GM23248 (cell line): ENCODE measurements at places on chromosomes 2 and 18. TPM values are rescaled to one million over a fixed set of nuclear protein-coding genes. Genes with fewer than 3 reads are reported as not detected.

DNA sequence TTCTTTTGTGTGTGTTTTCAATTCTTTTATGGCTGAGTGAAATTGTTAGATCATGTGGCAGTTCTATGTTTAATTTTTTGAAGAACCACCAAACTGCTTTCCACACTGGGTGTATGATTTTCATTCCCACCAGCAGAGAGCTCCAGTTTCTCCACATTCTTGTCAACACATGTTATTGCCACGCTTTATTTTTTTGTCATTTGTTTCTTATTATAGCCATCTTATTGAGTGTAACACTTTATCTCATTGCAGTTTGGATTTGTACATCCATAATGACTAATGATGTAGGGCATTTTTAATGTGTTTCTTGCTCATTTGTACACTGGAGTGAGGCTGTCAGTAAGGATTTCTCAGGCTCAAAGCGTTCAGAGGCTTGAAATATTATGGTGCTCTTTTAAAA is 184.2 kb downstream of the PIEZO2 start:
- peak; percentile 23 for DNase-seq

MYO5B gene
- total RNA-seq: not detected in 2 replicates

GRCh38 chr2:112293636-112294401 is 18.4 kb downstream of the ZC3H6 start:
- DNase-seq: no peak

DNA sequence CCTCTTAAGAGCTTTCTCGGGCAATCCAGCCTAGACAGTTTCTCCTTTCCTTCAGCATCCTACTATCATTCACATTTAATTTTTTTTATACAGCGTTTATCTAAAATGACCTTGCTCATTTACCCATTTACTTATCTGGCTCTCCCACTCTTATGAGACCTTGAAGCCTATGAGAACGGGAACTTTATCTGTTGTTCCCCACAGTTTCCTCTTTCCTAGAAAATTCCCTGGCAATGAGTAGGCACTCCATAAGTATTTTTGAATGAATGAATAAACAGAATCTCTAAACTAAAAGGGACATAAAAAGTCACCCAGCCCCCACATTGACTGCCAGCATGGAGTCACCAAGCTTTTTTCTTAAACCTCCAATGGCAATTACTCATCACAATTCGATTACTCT is 353.2 kb downstream of the METTL4 start:
- no peak for DNase-seq

CFAP65 gene
- not detected in 2 replicates for total RNA-seq

DHRS9 gene
- not detected in 2 replicates for total RNA-seq

RAPGEF4 gene
- 2.2 TPM in 1 of 2 replicates, not detected in the other for total RNA-seq

DNA sequence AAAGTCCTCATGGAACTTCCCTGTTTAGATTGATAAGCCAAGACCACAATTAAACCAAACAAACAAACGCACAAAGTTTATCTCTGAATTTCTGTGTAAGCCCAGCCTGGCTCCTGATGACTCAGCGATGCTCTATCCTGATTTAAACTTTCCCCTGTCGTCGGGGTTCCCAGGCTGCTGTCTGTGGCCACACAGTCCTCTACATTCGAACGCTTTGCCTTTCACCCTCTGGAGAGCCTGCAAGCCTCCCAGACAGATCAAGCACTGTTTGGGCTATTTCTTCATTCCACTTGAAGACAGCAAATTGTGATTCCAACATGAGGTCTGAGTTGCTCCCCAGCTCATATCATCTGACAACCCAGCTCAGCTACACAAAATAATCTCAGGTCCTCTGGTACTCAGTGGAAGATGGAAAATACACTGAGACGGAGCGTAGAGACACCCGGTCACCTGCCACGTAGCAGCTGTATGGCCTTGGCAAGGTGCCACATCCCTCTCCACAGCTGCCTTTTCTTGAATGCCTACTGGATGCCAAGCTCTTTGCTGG is 51.2 kb downstream of the CYRIA start:
- no peak for DNase-seq

REG1B gene
- not detected in 2 replicates for total RNA-seq

RGPD3 gene
- total RNA-seq: 0.13 and 0.43 TPM in 2 replicates
